ENCODE measurements at places on chromosomes 7 and 10.

DNA sequence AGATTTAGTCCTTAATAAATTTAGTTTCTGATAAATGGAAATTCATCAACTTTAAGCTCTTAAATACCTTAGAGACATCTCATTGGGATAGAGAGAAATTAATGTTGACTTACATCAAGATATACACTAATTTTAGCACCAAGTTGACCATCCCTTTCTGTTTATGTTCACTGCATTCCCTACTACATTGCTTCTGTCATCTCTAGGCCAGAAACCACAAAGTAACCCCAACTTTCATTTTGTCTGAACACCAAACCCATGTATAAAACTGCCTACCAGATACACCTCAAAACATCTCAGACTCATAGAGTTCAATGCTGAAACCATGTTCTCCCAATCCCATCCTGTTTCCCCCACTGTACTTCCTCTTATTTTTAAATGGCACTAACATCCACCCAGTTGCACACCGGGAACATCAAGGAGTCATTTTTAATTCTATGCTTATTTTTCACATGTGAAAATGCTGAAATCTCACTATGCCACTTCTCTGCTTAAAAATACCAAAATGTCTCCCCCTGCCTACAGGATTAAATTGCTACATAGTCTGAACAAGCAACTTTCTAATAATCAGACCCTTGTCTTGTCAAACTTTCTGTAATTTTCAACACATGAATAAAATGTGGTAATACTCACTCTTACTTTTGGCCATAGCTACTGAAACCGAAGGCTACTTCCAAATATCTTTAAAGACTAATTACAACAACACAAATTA, 201.6 kb downstream of the SEMA3D start:
- no peak for DNase-seq

GRCh38 chr7:12327922-12328321, 75.7 kb downstream of the VWDE start:
- no peak for DNase-seq

- peak; percentile 31 for DNase-seq
Measured at GRCh38 chr7:85068799-85069198, 118.1 kb downstream of the SEMA3D start.

GRCh38 chr10:7302930-7303557, 107.8 kb downstream of the SFMBT2 start:
- DNase-seq = no peak

DNA sequence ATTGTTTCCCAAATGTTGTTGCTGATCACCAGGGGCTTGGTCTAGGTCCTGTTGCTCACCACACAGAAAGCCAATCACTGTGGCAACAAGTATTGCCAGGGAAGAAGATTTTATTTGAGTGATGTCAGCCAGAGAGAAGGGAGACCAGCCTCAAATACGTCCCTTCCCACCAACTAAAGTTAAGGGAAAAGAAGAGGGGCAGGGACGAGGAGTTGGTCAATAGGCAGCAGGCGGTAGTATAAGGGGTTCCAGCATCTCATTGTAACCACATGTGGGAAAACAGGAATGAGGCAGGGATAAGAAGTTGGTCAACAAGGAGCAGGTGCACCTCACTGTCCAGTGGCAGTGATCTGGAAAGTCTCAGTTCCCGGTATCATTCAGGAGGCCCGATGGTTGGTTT, 138.9 kb upstream of the KCNMA1 start:
- DNase-seq = no peak

DNA sequence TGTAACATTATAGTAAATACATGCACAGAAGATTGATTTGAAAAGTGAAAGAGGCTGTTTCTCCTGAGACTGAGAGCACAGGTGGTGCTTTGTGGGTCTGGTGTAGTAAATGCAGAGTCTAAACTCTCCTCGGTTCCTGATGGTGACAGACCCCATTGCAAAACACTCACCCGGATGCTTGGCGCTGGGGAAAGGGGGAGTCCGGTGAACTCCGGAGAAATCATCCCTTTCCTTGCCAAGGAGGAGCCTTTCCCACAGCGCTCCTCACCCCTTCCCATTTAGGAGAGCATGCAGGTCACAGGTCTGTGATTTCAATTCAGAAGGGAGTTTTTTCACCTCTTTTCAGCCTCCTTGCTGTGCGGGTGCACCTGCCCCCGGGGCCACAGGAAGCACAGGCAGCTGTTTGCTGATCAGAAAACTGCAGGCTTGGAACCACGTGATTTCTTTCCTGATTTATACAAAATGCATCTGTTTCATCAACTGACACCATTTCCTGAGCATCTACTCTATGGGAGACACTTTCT, 75.6 kb upstream of the LYZL2 start:
- DNase-seq = no peak

- DNase-seq = no peak
Measured at GRCh38 chr10:96576277-96576980, 10.4 kb downstream of the TM9SF3 start.

GRCh38 chr10:7040681-7041080, 370.2 kb downstream of the SFMBT2 start:
- no peak for DNase-seq

DNA sequence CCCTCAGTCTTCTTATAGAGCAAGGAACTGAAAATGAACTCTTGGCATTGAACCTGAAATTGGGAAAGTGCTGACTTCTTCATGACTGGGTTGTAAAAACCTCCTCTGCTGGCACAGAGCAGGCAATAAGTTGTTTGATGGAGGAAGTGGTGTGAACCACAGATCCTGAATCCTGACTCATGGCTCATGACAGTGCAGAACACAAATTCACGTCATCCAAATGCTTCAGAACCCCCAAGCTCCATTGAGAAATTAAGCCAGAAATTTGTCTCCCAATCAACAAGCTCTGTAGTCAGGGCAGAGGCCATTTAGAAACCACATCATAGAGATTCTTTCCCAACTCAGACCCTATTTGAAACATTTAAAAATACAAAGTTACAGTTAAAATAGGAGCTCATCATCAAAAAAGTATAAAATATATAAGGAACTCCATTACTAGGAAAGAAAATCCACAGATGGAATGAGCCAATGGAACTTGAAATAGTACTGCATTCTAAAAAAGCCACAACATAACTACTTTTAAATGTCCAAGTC, 10.3 kb upstream of the STK17A start:
- peak; percentile 97 for DNase-seq

DNA sequence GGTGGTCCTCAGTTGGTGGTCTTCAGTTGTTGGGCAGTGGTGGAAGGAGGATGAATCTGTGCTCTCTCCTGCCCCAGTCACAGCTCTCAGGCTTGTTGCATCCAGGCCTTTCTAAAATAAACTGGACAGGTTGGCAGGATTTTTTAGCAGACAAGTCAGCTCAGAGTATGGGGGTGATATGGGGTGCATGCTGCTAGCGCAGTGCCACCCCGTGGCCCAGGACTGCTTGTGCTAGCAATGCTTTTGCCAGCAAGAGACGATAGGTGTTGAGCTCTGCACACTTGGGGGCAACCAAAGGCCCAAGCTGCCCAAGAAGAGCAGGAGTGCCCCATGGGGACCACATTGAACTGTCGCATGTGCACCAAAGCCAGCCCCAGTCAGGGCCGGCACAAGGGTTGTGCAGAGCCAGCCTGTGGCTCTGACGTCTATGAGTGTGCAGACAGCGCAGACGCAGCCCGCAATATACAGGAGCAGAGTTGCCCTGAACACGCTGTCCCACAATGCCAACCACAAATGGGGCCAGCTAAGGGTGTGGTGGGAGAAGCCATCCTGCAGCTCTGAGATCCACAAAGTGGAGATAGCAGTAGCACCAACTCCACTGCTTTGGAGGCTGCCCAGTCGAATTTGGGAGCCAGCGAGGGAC, 49.8 kb upstream of the PDSS1 start:
- DNase-seq = no peak

DNA sequence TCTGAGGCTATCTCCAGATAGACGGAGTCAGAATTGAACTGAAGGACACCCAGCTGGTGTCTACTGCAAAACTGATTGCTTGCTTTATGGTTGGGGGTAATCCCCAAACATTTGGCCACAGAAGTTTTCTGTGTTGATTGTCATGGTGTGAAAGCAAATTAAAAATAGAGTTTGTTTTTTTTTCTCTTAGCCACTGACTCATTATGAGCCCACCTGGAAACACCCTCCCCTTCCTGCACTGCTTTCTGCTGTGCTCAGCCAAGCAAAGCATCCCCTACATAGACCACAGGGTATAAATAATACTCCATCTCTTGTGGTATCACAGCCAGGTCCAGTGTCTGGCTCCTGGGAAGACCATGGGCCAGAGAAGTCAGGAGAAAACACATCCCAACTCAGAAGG, 6.5 kb upstream of the VWC2 start:
- DNase-seq = peak; percentile 30

DNA sequence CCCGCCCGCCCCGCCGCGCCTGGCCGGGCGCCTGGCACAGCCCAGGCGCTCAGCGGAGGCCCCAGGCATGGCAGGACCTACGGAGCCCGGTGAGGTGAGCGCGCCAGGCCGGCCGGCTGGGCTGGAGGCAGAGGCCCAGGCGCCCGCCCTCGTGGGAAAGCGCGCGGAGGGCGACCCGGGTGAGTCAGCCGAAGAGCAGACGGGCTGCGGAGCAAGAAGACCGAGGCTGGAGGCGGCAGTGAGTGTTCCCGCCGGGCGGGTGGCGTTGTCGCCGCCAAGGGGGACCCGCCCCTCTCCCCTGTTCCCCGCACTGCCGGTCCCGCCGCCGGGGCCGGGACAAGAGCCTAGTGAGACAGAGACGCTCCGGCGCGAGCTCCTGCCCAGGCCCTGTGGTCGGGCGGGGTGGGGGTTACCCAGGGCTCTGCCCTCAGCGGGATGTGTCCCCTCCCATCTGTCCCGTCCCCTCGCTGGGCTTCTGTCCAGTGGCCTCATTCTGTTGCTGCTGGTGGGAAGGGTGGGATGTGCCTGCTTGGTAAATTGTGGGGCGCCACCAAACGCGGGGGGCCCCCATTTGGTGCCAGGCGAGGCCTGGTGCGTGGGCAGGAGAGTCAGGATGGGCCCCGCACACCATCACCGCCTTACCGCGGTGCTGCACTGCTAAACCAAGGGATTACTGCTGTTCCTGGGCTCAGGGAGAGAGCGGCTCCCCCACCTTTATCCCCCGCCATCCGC, 17.0 kb upstream of the NODAL start:
- DNase-seq = peak; percentile 82

DNA sequence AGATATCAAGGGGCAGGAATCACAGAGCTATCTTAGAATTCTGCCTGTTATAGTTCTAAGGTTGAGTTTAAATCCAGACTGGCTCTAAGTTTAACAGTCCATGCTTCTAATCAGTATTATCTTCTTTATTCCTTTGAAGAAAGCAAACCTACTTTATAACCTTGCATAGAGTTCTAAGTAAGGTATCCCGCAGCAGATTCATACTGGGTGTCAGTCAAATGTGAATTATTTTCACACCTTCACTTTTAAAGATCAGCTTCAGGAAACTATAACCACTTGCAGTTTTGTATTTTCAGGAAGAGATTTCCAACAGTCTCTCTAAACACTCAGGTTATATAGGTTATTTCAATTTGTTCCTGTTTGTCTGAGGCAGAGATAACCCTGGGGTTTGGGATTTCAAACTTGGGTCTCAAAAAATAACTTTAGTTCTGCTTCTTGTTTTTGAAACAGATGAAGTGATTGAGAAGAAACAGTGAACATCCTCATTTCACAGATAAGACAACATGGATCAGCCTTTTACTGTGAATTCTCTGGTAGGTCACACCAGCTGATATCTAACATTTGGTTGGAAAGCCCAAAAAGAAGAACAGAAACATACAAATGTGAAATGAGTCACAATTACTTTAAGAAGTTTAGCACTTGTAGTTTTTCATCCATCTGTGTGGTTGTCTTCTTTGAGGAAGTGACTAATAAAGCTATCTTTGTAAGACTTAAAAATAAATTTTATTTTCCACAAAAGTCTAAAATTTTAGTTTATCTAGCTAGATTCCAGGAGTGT, 21.4 kb downstream of the STAMBPL1 start:
- no peak for DNase-seq

- DNase-seq = no peak
Measured at GRCh38 chr10:98310701-98311100, 42.7 kb upstream of the LOXL4 start.

DNA sequence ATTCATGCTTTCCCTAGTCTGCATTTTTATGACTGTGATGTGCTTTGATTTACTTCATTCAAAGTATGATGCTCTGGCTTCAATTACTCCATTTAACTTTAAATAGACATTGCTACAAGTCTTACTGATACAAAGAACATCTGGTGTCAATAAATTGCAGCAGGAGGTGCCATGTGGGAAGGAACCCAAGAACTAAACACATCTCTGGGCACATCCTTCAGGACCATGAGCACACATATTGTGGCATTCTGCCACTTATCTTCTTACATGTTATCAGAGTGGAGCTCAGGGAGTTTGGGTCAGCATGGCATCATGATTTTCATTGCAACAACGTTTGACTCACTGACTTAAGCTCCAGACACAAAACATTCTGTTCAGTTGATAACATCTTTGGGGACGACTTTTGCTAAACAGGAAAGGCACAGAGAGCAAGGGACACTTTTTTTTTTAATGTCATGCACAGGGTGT, 227.0 kb downstream of the DKK1 start:
- no peak for DNase-seq

- no peak for DNase-seq
Measured at GRCh38 chr7:124577256-124577655, 188.3 kb downstream of the GPR37 start.

DNA sequence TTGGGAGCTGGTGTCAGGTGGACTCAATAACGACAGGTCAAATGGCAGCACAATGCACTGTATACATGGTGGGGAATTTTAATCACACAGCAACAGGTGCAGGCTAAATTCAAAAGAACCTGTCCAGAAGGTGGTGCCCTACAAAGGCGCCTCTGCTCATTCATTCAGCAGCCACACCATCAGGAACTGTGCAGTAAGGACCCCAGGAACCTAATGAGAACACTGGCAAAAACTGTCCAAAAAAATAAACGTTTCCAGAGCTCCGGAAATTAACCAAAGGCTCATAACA, 21.9 kb upstream of the CRYGN start:
- no peak for DNase-seq
